ENCODE measurements at places on chromosomes 5 and 9.

GRCh38 chr9:97459326-97459725, 42.1 kb upstream of the TMOD1 start:
- DNase-seq: no peak

- no peak for DNase-seq
These were observed 122.2 kb upstream of the ITGA1 start for GRCh38 chr5:52665559-52665958.

DNA sequence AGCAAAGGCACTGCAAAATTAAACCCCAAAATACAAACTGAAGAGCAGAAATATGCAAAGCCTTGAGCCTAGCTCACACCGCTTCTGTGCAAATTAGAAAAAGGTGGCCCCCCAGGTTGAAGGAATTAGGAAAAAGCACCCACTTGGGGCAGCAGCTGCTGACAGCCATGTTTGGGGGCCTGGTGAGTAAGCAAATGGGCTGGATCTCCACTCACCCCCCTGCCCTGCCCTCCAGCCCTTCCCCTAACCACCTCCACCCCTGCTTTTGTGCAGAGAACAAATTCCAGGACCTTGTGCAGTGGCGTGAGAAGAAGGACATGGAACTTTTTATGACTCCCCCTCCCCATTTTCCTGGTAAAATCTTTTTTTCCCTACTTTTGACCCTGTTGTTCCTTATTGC, 92.0 kb upstream of the DNAH5 start:
- no peak for DNase-seq

- DNase-seq: no peak
These were observed 2326.0 kb upstream of the ACO1 start for GRCh38 chr9:30058463-30058862.

DNA sequence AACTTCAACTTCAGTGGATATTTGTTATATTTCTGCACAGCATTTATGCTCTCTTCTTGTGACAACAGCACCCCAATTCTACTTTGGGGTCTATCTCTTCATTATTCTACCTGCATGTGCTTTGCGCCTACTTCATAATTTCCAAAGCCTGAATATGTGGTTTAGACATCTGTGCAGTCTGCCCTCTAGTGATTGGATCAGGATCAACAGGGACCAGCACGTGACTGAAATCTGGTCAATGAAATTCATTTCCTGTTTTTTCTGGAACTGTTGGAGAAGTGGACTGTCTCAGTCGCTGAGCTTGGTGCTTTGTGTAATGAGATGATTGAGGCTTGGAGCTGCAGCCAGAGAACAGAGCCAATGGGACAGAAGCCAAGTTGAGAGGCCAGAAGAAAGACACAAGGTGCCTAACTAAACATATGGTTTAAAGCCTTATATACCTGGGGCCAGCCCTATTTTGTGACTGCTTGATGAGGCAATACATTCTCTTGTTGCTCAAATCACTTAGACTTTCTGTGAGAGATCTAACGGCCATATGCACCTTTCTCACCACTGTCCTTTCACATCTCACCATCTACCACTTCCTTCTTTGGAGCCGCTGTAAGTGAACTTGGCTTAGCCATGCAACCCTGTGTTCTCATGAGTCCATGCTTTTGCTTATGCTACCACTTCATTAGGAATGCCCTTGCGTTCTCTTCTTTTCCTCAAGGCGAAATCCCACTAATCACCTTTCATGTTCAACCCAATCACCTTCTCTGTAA, 68.8 kb upstream of the PPP2R2B start:
- peak; percentile 29 for DNase-seq

DNA sequence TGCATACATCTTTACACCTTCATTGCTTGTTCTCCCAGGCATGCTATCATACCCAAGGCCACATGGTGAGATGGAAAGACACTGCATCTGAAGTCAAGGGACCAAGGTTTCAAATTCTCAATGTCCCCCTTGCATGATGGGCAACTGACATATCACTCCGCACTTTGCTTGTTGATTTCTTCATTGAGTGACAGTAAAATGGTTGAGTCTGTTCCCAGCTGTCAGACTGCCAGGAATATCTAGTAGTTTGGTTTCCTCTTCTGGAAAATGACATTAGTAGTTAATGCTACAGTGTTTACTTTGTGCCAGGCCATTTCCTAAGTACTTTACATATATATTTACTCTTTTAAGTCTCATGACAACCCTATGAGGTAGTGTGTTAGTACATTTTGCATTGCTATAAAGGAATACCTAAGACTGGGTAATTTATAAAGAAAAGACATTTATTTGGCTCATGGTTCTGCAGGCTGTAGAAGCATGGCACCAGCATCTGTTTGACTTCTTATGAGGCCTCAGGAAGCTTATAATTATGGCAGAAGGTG, 114.4 kb downstream of the PCSK1 start:
- DNase-seq: no peak

GRCh38 chr9:19162956-19163355, 35.7 kb upstream of the PLIN2 start:
- DNase-seq: no peak

- DNase-seq: no peak
These were observed 67.6 kb upstream of the SELENOP start for GRCh38 chr5:42879291-42879690.

GRCh38 chr9:121233906-121234831, 32.5 kb upstream of the RAB14 start:
- DNase-seq: peak; percentile 60

DNA sequence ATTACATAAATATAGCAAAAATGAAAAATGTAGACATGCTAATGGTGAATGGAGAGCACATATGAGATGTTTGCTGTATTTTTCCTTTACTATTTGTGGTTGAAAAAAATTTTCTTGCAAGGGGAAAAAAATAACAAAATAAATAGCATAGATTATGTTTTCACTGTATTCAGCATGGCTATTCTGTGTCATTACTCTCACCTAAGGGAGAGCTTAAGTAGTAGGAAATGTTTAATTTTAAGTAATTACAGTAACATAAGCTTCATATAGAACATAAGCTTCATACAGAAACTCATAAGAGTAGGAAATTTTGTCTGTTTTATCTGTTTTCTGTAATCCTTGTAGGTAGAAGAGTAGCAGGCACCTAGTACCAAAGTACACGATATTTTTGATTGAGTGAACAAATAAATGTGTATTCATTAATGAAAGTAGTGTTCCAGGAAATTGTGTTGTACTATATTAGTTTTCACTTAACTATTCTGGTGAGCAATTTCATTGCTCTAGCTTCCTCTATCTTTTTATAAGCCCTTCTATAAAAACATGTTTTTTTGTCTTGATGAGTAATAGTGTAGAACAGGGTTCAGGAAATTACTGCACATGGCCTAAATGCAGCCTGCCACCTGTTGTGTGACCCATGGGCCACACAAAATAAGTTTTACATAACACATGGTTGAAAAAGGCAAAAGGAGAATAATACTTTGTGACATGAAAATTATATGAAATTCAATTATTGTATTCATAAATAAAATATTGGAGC, 1025.0 kb upstream of the CDH10 start:
- no peak for DNase-seq

GRCh38 chr9:135241381-135242048, 154.0 kb downstream of the OLFM1 start:
- no peak for DNase-seq

DNA sequence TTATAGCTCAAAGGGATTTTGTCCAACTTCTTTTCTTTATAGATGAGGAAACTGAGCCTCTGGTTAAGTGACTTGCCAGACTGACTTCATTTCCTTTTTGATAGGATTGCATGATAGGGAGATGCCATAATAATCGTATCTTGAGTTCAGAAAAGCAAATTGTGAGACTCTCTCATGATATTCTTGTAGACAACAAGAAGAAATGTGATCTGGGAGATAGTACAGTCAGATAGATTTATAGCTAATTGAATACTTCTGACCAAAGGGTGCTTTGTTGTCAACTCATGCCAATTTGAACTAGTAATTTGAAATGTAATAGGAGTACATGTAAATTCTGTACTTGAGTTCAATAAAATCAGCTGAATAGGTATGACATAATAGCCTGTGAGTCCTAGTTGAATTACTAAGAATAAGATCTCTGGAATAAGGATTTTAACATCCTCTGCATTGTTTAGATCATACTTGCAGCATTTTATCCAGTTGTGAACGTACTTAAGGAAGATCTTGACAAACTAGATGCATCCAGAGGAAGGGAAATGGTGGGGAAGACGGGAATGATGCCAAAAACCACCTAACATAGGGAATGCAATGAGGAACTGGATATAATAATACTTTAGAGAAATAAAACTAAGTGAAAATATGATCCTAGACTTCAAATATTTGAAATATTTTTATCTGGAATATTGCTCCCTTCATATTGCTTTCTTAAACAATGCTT, 25.5 kb downstream of the CWC27 start:
- no peak for DNase-seq

- DNase-seq: no peak
These were observed 51.7 kb downstream of the ZNF474 start for GRCh38 chr5:122180863-122181548.

GRCh38 chr9:83068414-83068813, 5.5 kb upstream of the RASEF start:
- no peak for DNase-seq

- no peak for DNase-seq
These were observed 120.5 kb downstream of the GHR start for GRCh38 chr5:42543774-42544173.

- DNase-seq: no peak
These were observed 106.1 kb downstream of the THBS4 start for GRCh38 chr5:80141147-80141671.

- DNase-seq: no peak
These were observed 20.5 kb upstream of the PDCD1LG2 start for GRCh38 chr9:5489630-5490490.

GRCh38 chr5:584216-584615, 27.9 kb upstream of the CEP72 start:
- no peak for DNase-seq

DNA sequence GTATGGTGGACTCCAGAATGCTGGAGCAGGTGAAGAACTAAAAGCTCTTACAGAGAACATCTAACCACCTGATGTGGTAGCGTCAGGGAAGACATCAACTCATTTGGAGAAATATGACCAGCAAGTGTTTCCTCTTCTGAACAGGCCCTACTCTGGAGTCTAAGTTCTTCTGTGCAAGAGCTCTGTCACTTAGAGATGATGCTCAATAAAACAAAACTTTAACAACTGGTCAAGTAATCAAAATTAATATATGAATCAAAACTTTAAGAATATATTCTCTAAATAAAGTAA, 85.8 kb downstream of the CYFIP2 start:
- DNase-seq: no peak

- DNase-seq: peak; percentile 68
These were observed 344.0 kb downstream of the PTPRD start for GRCh38 chr9:10268531-10269485.

DNA sequence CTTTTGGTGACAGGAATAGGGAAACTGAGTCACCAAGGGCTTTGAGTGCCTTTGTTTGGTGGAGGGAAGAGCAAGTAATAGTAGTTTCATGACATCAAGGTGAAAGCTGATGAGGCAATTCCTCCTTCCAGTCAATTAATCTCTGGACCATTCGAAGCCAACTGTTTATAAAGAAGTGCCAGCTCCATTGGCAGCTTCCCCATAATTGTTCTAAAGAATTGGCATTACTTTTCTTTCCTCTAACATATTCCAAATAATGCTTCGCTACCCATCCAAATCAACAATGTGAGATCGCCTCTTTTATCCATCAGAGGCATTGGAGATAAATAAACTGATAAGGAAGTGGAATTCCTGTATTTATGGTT, 132.4 kb downstream of the NPR3 start:
- DNase-seq: no peak

DNA sequence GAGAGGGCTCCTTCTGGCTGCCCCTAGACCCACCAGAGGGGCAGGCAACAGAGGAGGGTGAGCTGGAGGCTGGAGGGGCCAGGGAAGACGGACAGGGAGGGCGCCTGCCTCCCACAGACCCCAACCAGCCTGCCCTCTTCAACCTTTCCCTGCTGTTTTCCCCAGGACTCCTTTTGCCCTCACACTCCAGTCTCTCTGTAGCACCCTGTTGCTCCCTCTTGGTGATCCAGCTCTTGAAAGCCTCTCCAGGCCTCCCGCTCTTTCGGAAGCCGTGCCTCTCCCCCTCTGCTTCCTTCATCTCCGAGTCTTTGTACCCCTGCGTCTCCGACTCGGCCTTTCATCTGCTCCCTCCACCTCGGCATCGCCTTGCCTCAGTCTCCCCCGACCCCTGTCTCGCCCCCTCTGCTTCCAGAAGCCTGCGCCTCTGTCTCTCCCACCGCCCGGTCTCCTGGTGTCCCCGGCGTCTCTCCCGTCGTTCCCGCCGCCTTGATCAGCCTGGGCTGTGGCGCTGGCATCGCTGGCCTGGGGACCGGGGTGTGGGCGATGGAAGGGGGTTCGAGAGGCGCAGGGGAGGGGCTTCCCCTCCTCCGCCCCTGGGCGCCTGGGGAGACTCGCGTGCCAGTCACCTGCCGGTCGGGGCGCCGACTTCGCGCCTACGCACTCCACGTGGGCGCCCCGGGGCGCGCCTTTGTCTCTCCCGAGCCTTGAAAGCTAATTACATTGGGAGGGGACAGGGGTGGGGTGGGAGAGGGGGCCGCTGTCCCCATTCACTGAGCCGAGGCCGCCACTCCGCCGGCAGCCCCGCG, 5.3 kb upstream of the PRDM12 start:
- DNase-seq: no peak

GRCh38 chr9:11931109-11931508, 762.1 kb upstream of the TYRP1 start:
- DNase-seq: no peak

- no peak for DNase-seq
These were observed 45.2 kb upstream of the FYB1 start for GRCh38 chr5:39264528-39264927.

- peak; percentile 51 for DNase-seq
These were observed 25.1 kb upstream of the CDKN2AIPNL start for GRCh38 chr5:134436523-134437339.

DNA sequence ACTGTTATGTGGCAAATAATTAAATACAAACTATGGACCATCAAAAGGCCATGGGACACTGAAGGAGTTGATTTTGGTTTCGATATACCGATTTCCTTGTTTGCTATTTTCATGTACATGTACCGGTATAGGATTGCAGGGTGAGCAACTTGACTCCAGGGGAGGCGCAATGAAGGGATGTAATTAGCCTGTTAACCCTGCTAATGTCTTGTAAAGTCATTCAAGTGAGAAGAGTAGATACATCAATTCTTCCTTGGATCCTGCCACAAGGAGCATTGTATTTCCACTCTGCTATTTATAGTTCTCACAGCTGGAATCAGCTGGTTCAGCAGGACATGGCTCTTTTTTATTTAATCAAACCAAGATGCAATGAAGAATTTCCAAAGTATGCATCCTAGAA, 102.0 kb downstream of the STK32A start:
- DNase-seq: no peak

- DNase-seq: no peak
These were observed 405.6 kb downstream of the DMRT2 start for GRCh38 chr9:1455766-1456165.

DNA sequence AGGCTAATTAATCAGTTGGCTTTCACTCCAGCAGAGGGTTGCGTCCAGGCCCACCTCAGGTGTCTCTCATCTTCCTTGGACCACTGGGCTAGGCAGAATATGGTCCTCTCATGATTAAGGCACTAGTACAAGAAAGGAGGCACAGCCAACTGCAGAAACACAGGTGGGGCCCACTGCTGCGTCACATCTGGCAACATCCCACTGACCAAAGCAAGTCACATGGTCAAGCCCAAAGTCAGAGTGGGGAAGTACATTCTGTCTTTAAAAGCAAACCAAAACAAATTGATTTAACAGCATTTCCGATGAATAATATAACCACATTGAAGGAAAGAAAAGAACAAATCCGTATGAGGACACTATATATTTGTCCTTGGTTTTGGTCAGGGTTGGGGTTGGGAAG, 28.0 kb upstream of the UBTD2 start:
- no peak for DNase-seq

- DNase-seq: no peak
These were observed 113.0 kb downstream of the AUH start for GRCh38 chr9:91248707-91249106.

Data from hematopoietic multipotent progenitor cell treated with erythropoietin and hydrocortisone succinate and interleukin-3 and kit ligand, for 8 days (in vitro differentiated cells).